Natural killer cell treated with Interleukin-12 subunit alpha and Interleukin-12 subunit beta and Interleukin-15 and Interleukin-18, amount 100 ng/mL, for 72 hours (primary cell): ENCODE measurements at places on chromosomes 5 and 9. TPM values are rescaled to one million over a fixed set of nuclear protein-coding genes. Genes with fewer than 3 reads are reported as not detected.

ZFP2 gene
- not detected for total RNA-seq

DNAI1 gene
- not detected for total RNA-seq

UBTD2 gene
- total RNA-seq, result 4.7 TPM

PCDHB15 gene
- not detected for total RNA-seq

GRCh38 chr5:43661102-43661501 lies 58.1 kb downstream of the NNT start:
- DNase-seq, result no peak
- H3K4me1 ChIP-seq, result no peaks in the 10 kb centered on the region
- no peak overlapping the region for H3K27ac ChIP-seq
- no peak overlapping the region for H3K4me3 ChIP-seq
- H3K36me3 ChIP-seq, result peaks cover 23% of the 10 kb centered on the region

GRCh38 chr5:147485046-147485445 lies 24.8 kb downstream of the DPYSL3 start:
- H3K36me3 ChIP-seq, result no peaks in the 10 kb centered on the region
- peaks cover 21% of the 10 kb centered on the region for H3K27me3 ChIP-seq
- DNase-seq, result no peak
- no peaks in the 10 kb centered on the region for H3K4me1 ChIP-seq
- no peak overlapping the region for H3K27ac ChIP-seq

DNA sequence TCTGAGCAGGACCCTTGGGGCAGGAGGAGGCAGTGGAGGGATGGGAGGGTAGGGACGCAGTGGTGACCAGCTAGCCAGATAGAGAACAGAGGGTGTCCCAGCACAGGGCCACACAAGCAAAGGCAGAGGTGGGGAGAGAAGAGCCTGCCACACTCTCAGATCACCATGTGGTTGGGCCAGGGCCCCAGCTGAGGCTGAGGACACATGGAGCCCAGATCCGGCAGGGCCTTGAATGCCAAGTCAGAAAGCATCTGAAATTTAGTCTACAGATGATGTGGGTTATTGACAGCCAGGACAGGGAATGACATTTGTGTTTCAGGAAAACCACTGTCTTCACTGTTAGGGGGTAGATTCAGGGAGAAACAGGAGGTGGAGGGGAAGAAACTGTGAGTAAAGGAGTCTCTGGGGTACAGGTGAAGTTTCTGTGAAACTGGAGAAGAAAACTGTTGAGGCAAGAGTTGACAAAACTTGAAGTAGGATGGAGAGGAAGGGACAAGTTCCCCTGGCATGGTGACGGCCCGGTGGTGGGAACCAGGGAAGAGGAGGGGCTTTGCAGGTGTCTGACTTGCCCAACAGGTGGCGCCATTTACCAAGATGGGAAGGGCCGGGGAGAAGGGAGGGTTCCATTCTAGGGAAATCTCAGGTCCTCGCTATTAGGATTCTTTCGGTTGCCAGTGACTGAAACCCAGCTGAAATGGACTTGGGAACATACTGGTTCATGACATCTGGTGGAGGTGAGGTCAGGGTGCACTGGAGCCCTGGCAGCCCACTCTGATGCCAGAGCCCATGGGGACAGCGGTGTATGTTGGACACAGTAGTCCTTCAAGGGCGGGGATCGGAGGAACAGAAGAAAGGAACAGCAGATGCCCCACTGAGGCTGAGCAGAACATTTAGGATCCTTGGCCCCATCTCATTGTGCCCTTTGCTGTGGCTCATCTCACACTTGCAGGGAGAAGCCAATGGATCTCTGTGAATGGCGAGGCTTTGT lies 100.1 kb downstream of the KCNIP1 start:
- no peak overlapping the region for H3K4me3 ChIP-seq
- H3K27me3 ChIP-seq, result peaks cover 9% of the 10 kb centered on the region
- no peaks in the 10 kb centered on the region for H3K36me3 ChIP-seq
- no peak for DNase-seq
- H3K4me1 ChIP-seq, result no peaks in the 10 kb centered on the region

TMEM252 gene
- not detected for total RNA-seq

TEX48 gene
- not detected for total RNA-seq

DNA sequence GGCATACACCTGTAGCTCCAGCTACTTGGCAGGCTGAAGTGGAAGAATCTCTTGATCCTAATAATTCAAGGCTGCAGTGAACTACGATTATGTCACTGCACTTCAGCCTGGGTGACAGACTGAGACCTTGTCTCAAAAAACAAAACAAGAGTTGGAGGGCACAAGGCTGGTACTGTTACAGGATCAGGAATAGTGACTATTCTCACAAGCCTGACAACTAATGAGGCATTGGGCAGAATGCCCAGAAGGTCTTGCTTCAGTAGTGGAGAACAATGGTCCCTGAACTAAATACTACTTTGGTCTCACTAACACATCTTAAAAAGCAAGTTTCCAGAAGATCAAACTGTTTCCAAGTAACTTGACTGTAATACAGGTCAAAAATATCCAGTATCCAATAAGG lies 182.9 kb upstream of the RFX3 start:
- H3K4me1 ChIP-seq, result no peaks in the 10 kb centered on the region
- no peak overlapping the region for H3K4me3 ChIP-seq
- no peaks in the 10 kb centered on the region for H3K36me3 ChIP-seq
- DNase-seq, result no peak

- no peak overlapping the region for H3K4me3 ChIP-seq
- no peak for DNase-seq
- no peaks in the 10 kb centered on the region for H3K36me3 ChIP-seq
- H3K27me3 ChIP-seq, result no peaks in the 10 kb centered on the region
- H3K27ac ChIP-seq, result no peak overlapping the region
Measured at GRCh38 chr5:36374266-36374862, 72.7 kb upstream of the RANBP3L start.

DNA sequence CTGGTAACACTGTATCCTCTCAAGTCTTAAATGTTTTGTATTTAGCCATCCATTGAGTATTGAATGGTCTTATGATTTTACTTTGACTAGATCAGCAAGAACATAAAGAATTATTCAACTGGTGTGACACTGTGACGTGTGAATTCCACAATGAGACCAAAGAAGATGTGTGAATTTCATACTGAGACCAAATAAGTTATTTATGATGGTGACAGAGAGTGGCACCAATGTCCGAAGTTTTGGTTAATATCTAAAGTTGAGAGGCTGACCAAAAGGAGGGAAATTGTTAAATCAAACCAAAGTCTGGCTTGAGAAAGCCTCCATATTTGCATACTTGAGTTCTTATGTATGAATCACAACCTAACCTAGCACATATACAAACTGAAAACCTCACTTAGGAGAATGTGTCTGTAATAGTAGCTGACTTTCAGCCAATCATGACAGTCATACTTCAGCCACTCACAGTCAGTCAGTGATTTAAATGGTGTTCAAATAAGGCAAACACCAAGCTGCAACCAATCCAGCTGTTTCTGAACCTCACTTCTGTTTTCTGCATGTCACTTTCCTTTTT lies 31.5 kb upstream of the FAM170A start:
- no peaks in the 10 kb centered on the region for H3K4me1 ChIP-seq
- H3K36me3 ChIP-seq, result no peaks in the 10 kb centered on the region
- H3K27ac ChIP-seq, result no peak overlapping the region

DNA sequence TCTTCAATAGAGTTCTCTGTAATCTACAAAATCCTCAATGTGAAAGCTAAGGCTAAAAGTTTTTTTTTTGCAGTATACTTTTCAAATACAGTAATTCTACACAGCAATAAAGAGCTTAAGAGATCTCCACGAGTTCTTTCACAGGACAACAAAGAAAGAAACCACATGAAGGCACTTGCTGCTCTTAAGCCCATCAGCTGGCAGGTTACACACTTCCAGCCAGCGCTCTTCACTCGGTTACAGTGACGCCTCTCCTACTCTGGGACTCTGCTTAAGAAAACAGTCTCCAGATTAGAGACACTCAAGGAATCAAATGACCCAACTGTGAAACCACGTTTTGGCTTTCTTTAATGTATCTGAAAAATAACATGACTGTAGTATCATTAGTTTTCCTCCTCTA lies 85.0 kb downstream of the ROR2 start:
- DNase-seq, result no peak
- peaks cover 32% of the 10 kb centered on the region for H3K27me3 ChIP-seq
- H3K27ac ChIP-seq, result no peak overlapping the region
- no peaks in the 10 kb centered on the region for H3K36me3 ChIP-seq
- H3K4me3 ChIP-seq, result no peak overlapping the region

DNA sequence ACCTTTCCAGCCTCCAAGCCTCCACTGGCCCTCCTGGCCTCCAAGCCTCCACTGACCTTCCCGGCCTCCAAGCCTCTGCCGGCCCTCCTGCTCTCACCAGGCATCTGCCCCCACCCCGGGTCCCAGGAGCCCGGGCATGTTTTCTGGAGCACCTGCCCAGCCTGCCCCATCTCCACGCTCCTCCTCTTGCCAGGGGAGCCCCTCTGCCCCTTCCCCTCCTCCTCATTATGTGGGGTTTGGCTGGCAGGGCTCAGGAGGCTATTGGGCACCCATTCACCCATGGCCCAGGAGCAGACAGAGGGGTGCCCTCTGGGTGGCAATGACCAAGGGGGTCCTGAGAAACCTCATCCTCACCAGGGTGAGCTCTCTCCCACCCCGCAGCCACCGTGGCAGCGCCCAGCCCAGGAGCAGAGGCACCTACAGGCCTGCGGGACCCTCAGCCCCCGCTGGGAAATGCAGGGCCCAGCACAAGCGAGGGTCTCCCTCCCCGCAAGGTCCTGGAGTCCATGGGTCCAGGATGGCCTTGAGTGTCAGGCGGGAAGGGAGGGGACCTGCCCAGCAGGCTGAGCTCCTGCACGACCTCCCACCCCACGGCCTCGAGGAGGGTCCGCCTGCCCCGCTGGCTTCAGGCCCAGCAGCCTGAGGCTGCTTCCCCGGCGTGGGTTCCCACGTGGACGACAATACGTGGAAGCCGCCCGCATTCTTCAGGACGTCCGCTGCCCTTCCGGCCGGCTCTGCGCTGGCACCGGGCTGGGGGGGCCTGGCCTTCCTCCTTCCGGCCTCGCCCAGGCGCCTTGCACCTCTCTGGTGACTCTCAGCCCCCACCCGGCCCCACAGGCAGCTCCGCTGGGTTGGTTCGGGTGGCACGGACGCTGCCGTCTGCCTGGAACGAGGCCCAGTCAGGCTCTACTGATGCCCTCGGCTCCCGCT lies 51.4 kb upstream of the NRARP start:
- no peak for DNase-seq
- peaks cover 7% of the 10 kb centered on the region for H3K36me3 ChIP-seq
- H3K4me1 ChIP-seq, result no peaks in the 10 kb centered on the region

DNA sequence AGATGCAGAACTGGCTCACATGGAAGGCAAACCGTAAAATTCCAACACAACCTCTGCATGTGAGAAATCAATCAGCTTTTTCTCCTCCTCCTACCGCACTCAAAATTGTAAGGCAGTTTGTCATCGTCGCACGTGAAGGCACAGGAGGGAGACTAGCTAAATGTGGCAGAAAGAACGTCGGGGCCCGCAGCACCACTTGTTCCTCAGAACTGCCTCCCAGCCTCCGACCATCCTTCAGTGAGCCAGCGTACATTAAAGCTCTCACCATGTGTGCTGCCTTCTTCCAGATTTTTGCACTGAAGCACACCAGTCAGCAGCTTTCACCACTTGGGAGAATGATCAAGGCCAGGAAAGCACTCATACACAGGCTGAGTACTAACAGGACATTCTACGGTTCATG lies 105.9 kb downstream of the RFX3 start:
- no peaks in the 10 kb centered on the region for H3K4me1 ChIP-seq
- H3K27me3 ChIP-seq, result no peaks in the 10 kb centered on the region
- no peak for DNase-seq
- no peak overlapping the region for H3K27ac ChIP-seq

MAP1B gene
- 0.14 TPM for total RNA-seq

HMGCS1 gene
- total RNA-seq, result 81.2 TPM

GRCh38 chr9:98596486-98596885 lies 112.2 kb downstream of the GABBR2 start:
- no peak overlapping the region for H3K27ac ChIP-seq
- H3K4me3 ChIP-seq, result no peak overlapping the region
- no peak for DNase-seq
- no peaks in the 10 kb centered on the region for H3K4me1 ChIP-seq

TTLL11 gene
- total RNA-seq, result 7.7 TPM

DMGDH gene
- total RNA-seq, result not detected

DNA sequence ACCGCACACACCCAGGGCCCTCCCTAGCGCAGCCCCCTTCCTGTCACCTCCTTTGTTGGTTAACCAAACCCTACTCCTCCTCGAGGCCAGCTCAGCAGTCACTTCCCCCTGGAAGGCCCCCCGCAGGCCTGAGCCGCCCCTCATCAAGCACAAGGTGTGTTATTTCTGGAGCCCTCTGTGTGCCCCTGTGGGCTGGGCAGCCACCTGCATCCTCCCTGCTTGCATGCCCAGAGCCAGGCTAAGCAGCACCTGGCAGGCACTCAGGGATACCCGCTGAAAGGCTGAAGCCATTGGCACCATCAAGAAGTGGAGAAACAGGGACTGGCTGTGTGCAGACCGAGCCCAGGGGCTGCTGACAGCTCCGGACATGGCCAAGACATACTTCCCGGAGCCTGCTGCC lies 121.8 kb downstream of the ZNF354C start:
- DNase-seq, result no peak
- no peak overlapping the region for H3K4me3 ChIP-seq
- H3K27ac ChIP-seq, result no peak overlapping the region
- H3K36me3 ChIP-seq, result no peaks in the 10 kb centered on the region

GRCh38 chr9:34097865-34098264 lies 28.6 kb downstream of the DCAF12 start:
- peaks cover 6% of the 10 kb centered on the region for H3K36me3 ChIP-seq
- no peak overlapping the region for H3K4me3 ChIP-seq
- H3K4me1 ChIP-seq, result no peaks in the 10 kb centered on the region
- DNase-seq, result no peak
- H3K27me3 ChIP-seq, result no peaks in the 10 kb centered on the region

DNA sequence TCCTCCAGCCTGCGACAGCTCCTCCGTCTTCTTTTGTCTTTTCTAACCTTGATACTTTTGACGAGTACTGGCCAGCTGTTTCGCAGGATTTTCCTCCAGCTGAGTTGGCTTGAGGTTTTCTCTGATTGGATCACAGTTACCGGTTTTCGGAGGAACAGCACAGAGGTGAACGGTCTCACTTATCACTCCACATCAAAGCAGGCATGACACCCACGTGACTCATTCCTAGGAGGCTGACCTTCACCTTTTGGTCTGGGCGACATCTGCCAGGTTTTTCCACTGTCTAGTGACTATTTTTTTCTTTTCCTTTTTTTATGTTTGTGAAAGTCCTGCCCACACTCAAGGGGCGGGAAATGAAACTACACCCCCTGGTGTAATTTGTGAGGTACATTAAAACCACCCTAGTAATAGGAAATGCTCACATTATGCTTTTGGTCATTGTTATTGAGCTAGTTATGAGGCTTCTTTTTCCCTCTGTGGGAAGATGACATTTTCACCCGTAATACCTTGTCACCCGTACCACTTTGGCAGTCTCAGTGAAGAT lies 319.2 kb downstream of the GADD45G start:
- H3K36me3 ChIP-seq, result no peaks in the 10 kb centered on the region
- H3K4me1 ChIP-seq, result peaks cover 11% of the 10 kb centered on the region
- H3K27ac ChIP-seq, result peak overlapping the region; percentile 30

- H3K27me3 ChIP-seq, result peaks cover 7% of the 10 kb centered on the region
- no peak for DNase-seq
- no peaks in the 10 kb centered on the region for H3K36me3 ChIP-seq
Measured at GRCh38 chr9:109923806-109924205, 143.8 kb downstream of the PALM2AKAP2 start.

- H3K36me3 ChIP-seq, result no peaks in the 10 kb centered on the region
- no peak for DNase-seq
- no peaks in the 10 kb centered on the region for H3K27me3 ChIP-seq
- H3K4me1 ChIP-seq, result peaks cover 14% of the 10 kb centered on the region
- no peak overlapping the region for H3K27ac ChIP-seq
Measured at GRCh38 chr9:38043931-38044623, 24.9 kb downstream of the SHB start.
